ENCODE measurements at places on chromosomes 7 and 10.

GRCh38 chr10:8365935-8366911 is 311.7 kb downstream of the GATA3 start:
- DNase-seq: no peak

GRCh38 chr10:5534880-5535856 is 10.4 kb downstream of the CALML3 start:
- no peak for DNase-seq

GRCh38 chr7:69245646-69246045 is 352.6 kb upstream of the AUTS2 start:
- no peak for DNase-seq

DNA sequence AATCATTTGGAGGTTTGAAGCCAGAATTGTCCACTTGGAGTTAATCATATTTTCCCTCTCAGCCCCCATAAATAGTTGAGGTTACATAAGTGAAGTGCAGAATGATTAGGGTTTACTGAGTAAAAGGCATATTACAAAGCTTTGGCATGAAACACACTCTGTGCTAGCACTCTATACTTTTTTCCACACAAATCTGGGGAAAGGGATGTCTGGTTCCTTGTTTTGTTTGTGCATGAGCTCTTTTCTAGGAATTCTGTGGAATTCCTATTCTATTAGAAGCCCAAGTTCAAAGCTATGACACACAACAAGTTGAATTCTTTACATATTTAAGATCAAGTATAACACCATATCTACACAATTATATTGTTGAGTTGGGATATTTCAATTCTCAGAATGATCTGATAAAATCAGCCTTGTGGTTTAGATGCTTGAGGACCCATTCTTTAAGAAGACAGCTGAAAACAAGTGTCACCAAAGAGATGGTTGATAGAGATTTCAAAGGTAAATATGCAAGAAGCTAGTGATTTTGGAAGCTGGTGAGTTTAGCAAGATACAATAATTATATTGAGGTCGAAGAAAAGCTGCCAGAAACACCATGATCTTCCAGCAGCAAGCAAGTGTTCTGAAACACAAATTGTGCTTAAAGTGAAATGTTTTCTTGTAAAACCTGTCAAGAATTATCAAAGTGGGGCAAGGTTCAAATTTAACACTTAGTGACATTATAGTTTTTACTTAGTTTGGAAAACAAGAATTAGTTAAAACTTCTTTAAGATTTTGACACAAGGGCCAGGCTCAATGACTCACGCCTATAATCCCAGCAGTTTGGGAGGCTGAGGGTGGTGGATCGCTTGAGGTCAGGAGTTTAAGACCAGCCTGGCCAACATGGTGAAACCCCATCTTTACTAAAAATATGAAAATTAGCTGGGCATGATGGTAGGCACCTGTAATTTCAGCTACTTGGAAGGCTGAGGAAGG is 122.6 kb downstream of the INHBA start:
- no peak for DNase-seq

GRCh38 chr7:28078036-28078901 is 102.3 kb downstream of the JAZF1 start:
- peak; percentile 39 for DNase-seq

GRCh38 chr7:5679813-5680473 is 101.5 kb downstream of the RNF216 start:
- DNase-seq: no peak

DNA sequence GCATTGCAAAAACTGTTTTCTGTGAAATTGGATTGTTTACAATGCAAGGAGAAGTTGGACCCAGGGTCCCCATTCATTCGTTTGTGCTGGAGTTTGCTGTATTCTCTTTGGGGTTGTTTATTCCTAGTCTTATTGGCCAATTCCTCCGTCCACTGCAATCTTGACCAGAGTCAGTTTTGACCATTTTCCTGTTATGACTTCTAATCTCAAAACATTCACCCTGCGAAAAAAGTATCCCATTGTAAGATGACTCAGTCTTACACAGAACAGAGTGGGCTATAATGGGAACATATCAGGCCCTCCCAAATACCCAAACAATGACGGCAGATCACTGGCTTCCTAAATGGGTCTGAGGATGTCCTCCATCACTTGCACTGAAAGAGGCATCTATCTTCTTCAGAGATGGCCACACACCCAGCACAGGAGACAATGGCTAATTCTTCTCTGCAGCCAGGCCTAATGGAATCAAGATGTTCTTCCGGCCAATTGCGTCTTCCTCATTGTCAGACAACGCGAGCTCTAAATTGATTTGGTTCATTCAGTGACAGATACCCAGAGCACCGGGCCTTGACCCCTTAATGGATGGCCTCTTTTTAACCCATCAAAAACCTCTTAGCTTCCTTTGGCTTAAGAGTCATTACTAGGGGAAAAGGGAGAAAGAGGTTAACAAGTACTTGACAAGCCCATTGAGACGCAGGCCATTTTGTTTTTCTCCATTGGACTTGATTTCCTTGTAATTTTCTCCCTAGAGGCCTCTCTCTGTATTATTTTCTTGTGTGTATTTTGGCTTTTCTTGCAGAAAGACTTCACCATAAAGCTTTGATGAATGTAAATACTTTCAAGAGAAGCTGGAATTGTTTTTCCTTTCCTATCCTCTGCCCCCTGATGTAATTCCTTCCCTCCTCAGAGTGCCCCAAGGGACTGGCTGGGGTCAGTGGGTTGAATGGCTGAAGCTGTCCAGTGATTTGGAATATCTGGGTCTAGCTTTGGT is 129.6 kb downstream of the PRPF18 start:
- DNase-seq: no peak

DNA sequence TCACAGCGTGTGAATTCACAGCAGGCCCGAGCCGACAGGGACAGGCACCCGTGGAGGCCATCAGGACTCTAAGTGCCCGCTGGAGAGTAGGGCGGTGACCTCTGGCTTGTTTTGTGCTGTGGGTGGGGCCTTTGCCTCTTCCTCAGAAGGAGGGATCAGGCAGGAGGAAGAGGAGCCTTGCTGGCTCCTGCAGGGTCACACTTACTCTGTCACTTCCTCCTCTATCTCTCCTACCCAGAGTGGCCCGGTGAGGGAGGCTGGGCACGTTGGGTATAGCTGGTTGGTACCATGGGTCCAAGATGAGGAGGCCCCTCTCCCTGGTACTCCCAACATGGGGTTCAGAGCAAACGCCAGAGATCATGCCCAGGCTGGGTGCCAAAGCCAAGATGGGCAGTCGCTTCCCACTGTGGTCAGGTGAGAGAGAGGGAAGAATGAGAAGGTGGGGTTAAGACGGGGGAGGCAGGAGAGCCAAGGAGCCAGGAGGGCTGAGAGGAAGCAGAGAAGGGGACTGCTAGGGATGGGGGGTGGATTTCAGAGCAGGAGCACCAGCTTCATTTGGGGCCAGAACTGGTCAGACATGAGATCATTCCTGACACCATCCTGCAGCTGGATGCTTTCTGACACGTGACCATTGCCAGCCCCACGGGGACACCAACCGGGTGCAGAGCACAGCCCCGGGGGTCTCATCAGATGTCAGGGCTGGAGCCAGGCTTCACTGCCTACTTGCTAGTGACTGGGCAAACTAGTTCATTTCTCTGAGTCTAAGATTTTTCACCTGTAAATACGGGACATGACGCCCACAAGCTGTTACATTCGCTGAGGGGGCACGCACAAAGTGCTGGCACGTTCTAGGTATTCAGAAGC is 54.8 kb upstream of the CACUL1 start:
- no peak for DNase-seq

DNA sequence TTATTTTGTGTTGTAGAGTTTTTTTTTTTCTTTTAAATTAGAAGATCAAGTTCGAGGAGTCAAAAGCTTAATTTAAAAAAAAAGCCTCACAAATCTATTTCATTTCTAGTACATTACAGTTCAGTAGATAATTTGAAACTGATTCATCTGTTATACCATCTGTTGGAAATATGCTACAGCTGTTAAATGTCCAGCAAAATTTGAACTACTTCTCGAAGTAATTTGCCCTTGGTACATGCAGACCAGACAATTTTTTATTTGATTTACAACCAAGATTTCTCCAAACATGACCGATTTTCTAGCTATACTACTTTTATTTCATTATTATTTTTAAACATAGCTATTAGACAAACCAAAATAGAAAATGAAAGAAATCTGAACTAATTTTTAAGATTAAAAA is 647.9 kb downstream of the CNTNAP2 start:
- no peak for DNase-seq

DNA sequence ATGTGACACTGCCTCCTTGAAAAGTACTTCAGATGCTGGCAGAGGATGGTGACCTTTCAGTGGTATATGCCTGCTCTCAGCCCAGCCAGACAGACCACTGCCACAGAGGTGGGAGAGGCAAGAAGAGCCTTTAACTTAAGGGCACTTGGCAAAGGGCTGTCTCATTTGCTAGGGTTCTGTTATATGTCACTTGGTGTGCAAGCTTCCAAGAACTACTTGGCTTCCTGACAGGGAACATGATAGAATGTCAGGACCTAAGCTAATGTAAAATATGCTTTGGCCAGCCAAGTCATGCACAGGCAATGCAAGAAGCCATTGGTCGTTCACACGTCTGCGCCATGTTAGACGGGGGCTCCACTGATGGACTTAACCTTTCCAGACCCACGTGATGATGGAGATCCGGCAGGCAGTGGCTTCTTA is 54.7 kb downstream of the RBM20 start:
- DNase-seq: no peak

DNA sequence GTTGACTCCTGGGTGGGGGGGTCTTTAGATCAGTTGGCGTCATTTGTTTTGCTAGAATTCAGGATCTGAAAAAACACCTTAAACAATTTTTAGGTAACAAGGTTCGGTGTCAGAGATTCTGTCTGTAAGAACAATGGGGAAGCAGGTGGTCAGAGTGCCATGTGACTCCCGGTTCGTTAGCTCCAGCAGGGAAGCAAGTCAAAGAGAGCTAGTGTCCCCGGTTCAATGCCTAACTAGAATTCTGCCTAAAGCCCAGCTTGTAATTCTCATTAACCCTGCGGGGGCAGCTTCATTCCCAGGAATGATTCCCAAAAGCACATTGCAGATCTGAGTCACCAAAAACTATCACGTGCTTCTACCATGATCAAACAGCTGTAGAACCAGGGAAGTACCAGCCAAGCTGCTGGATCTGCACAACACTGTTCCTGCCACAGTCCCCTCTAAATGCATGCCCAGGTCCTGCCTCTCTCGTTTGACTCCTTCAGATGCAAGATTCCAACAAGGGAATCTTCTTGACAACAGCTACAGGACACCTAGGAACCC is 664.3 kb upstream of the CELF2 start:
- DNase-seq: no peak

DNA sequence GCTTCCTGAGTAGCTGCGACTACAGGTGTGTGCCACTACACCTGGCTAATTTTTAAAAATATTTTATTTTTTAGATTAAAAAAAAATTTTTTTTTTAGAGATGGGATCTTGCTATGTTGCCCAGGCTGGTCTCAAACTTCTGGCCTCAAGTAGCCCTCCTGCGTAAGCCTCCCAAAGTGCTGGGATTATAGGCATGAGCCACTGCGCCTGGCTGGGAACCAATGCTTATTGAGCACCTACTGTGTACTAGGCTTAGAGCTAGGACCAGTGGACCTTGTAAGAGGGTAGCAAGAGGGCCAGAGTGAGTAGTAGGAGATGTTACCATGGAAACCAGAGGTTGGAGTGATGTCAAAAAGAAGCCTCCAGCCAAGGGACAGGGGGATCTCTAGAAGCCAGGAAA is 31.2 kb downstream of the COL26A1 start:
- peak; percentile 14 for DNase-seq

GRCh38 chr10:86450806-86451603 is 70.6 kb downstream of the WAPL start:
- DNase-seq: no peak

DNA sequence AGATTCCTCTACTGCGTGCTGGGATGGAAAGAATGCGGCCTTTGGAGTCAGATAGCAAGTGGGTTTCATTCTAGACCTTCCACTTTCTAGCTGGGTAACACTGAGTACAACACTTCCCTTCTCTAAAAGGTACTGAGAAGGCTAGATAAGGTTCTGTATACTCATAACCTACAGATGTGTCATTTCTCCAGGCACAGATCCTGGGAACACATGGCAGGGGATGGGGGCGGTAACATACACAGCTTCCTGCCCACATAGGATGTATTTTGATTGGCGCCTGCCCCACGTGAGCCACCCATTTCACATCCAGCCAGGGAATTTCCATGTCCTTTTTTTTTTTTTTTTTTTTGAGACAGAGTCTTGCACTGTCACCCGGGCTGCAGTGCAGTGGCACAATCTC is 31.8 kb downstream of the KLRG2 start:
- peak; percentile 72 for DNase-seq

DNA sequence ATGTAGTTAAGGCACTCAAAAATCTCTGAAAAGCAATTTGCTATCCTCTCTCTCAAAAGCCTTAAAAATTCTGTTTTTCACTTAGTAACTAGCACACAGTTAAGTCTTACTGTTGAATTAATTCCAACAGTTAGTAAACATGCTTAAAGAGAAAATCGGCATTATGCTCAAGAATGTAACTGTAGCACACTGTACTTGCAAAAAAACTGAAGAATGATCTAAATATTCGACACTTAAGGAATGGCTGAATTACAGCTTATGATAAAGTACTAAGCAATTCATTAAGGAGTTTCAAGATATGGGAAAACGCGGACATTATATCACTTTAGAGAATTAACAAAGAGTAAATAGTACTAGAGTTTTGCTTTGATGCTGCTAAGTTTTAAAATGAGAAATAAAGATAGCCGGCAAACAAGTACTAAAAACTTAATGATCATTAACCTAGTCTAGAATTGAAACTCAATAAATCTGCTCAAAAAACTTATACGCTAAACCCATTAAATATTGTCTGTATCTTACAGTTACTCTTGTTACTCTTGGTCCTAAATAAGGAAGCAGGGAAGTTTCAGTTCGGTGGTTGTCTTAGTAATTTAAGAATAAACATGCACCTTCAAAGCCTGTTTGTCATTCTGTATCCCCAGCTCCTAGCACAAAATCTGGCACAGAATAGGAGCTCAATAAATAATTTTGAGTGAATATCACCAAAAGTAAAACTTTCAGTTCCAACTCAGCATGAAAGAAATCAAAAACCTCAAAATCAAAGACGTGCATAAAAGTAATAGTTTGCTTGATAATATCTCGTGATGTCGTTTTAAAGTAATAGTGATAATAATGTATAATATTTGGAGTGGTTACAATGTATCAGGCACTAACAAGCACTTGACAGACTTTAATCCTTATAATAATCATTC is 1.2 kb downstream of the TRDMT1 start:
- DNase-seq: no peak

GRCh38 chr7:112880818-112881418 is 90.7 kb upstream of the TMEM168 start:
- DNase-seq: no peak

DNA sequence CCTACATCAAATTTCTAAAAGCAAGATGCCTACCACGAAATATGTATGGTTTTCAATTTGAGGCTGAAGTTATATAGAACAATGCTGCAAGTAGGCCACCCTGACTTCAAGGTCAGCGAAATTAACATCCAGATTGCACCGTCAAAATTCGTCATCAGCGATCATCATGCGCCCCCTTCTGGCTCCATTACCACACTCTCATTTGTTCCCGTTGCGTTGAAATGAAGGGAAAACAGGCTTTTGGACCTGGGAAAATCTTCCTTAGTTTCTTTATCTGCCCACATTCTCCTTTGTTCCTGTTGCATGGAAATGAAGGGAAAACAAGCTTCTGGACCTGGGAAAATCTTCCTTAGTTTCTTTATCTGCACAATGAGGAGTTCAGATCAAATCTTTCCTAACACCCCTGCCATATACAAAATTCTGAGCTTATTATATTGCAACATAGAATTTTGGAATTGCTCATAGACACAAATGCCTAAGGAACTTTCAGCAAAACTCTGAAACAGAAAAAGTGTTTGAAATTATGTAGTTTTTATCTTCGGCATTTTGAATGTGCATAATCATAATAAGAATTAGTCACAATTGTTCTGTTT is 98.2 kb upstream of the PRKCQ start:
- peak; percentile 50 for DNase-seq

- no peak for DNase-seq
Measured at GRCh38 chr7:44215531-44215930, 14.8 kb downstream of the YKT6 start.
